ENCODE measurements at places on chromosomes 12 and 14. TPM values are rescaled to one million over a fixed set of nuclear protein-coding genes. Genes with fewer than 3 reads are reported as not detected.

DNA sequence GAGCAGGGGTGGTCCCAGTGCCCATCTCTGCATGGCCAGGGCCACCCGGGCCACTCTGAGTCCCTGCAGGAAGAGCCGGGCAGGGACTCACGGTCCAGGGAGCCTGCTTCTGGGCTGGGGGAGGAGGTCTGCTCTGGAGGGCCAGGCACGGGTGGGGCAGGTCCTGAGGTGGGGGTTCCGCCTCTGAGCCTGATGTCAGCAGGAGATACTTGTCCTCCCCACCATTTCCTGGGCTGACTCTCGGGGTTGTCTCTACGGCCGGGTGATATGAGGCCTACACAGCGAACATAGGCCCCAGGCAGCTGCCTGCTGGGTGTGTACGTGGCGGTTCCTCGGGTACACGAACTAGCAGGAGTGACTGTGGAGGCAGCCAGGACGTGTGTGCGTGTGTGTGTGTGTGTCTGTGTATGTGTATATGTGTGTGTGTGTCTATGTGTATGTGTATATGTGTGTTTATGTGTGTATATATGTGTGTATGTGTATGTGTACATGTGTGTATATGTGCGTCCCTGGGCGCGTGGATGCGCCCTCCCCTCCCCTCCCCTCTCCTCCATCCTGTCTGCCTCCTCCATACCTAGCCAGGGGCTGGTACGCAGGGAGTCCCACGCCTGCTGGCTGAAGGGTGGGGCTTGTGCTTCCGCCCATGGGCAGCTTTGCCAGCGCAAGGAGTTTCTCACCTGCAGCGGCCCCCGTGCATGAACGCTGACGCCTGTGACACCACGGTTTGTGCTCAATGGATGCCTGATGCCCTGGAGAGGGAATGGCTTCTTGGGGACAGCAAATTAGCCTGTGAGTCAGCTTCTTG, 30.4 kb upstream of the TRAF3 start:
- DNase-seq, result no peak

DNA sequence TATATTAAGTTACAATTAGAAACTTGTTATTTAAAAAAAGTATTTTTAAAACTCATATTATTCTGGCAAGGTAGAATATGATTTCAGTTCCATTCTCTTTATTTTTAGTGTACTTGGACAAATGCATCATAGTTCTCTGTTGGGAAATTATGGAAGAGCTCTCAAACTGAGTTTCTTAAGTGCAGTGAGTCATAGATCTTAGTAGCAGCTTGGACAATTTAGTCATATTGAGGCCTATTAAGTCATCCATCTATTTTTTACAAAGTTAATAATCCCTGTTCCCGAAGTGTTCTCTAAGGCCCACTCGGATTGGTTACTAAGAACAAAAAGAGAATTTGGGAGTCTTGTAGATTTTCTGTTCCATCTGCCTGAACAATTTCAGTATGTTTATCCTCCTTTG, 113.9 kb downstream of the ANO4 start:
- no peak for DNase-seq

DNA sequence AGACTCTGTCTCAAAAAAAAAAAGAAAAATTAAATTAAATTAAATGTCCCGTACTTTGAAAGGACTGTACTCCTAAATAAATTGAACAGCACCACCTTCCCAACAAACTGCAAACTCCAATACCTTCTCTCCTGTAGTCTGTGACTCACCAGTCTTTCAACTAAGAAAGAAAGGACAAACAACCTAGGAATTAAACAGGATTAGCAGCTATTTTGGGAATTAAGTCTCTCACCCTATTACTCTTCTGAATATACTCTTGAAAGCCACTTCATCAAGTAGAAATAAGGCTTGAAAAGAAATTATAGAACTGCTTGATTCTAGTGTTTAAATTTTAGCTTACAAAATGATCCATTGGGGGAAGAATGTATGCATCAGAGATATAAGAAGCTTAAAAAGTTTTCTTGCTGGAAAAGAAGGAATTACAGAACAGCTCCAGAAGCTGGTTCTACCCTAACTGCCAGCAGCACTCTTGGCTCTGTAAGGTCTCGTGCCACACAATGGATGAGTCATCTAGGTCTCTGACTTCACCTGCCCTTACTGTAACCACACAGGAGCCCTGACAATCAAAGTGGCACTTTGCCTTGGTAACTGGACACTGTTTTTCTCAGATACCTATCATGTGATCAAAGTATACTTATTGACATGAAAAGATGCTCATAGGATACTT, 57.0 kb upstream of the CERS5 start:
- DNase-seq, result no peak

DNA sequence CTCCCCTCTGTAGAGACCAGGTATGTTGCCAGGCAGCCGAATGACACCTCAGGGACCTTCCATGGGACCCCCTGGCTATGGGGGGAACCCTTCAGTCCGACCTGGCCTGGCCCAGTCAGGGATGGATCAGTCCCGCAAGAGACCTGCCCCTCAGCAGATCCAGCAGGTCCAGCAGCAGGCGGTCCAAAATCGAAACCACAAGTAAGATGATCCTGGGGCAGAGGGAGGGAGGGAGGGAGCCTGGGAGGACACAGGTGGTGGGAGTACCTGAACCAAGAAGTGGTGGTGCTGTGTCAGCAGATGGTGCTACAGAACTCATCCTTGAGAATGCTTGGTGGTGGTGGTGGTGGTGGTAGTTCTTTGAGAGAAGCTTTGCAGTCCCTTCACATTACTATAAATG, 1.0 kb downstream of the SMARCD1 start:
- DNase-seq, result no peak

The FOXG1 gene
- not detected for total RNA-seq

GRCh38 chr14:81298122-81298521, 77.4 kb upstream of the GTF2A1 start:
- no peak for DNase-seq

DNA sequence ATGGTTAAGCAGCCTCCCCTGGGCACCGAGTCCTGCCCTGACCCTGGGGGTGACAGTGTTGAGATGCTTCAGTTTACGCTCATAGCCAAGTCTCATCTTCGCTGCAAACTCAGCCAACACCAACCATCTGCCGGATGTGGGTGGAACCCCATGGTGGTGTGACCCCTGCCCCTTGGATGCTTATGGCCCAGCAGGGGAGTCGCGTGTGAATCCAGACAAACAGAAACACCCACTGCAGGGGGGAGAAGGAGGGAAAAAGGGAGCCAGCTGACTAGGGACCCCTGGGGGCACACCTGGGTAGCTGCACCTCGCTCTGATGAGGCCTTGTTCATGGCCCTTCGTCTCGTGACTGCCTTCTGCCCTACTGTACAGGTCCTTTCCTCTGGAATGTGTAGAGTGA, 23.8 kb downstream of the AACS start:
- no peak for DNase-seq

The TBC1D30 gene
- 14.8 TPM for total RNA-seq

Measured in uterus (tissue), 4 donors.